Stimulated activated CD4-positive, alpha-beta T cell treated with anti-CD3 and anti-CD28 coated beads, TNF-alpha, amount 100 ng/mL, for 48 hours (primary cell): ENCODE measurements at places on chromosomes 11 and 22.

DNA sequence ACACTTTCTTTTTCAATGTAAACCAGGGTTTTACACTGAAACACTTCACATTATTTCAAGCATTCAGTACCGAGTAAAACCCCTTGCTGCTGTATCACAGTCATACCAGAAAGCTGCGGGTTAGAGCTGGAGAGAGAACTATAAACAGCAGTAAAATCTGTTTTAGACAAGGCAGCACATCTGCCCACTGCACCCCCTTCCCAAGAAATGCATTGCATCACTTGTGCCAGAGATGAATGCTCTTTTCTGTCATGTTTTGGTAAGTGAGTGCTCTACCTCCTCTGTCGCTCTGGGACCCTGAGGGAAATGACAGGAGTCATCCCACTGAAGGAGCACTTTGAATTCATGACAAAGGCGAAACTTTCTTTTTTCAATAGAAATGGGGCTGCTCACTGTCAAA lies 107.2 kb downstream of the MAML2 start:
- DNase-seq, result peak; percentile 51

- DNase-seq, result no peak
These were observed 27.8 kb upstream of the ROBO3 start for GRCh38 chr11:124837491-124837856.

- no peak for DNase-seq
These were observed 404 bp downstream of the DCHS1 start for GRCh38 chr11:6655020-6655789.

GRCh38 chr11:97364047-97364446 lies 974.2 kb downstream of the JRKL start:
- no peak for DNase-seq

DNA sequence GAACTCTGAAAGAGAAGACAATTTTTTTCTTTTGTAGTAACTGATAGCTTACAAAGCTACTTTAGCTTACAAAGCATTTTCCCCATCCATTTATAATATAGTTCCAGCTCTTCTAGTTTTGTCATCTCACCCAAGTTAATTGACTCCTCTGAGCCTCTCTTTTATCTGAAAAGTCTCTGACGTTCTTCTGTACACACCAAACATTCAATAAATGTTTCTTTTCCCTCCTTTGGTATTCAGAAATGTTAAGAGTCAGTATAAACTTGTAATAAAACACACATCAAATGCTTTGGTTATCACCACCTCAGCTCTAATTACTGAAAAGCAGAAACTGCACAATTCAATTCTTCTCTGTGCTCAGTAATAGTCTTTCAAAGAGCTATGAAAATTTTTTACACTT lies 5.9 kb downstream of the CCDC90B start:
- DNase-seq, result no peak

DNA sequence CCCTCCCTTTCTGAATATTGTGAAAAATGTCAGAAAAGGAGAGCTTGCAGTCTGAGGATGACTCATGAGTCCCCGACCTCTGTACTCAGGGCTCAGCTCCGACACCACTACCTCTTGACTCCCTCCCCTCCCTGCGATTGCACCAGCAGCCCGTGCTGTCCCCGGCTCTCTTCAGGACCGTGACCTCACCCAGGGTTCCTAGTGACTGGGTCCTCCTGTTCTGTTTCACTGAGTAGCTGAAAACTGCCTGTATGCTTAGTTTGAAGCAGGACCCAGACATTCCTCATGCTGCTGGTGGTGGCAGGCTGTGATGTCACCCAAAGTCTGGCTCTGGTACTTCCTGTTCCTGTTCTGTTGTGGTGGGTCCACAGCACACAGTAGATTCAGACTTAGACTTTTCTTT lies 11.7 kb downstream of the PHRF1 start:
- DNase-seq, result peak; percentile 43

- peak; percentile 71 for DNase-seq
These were observed 2.6 kb upstream of the SUN2 start for GRCh38 chr22:38758276-38758945.

DNA sequence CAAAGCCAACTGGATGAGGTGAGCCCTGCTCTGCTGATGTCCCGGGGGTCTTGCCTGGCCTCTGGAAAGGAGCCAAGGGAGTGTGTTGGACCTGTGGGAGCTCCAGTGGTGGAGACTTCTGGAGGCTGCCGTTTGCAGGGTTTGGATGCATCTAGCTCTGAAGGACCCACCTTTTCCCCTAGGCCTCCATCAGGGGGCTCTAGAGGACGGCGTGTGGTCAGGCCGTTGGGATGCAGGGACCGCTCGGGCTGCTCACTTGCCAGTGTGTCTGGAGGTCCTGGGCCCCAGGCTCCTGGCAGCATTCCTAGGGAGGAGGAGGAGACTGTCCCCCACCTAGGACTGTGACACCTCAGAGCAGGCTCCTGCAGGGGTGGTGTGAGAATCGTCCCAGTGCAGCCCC lies 58.3 kb downstream of the PRDM11 start:
- no peak for DNase-seq

DNA sequence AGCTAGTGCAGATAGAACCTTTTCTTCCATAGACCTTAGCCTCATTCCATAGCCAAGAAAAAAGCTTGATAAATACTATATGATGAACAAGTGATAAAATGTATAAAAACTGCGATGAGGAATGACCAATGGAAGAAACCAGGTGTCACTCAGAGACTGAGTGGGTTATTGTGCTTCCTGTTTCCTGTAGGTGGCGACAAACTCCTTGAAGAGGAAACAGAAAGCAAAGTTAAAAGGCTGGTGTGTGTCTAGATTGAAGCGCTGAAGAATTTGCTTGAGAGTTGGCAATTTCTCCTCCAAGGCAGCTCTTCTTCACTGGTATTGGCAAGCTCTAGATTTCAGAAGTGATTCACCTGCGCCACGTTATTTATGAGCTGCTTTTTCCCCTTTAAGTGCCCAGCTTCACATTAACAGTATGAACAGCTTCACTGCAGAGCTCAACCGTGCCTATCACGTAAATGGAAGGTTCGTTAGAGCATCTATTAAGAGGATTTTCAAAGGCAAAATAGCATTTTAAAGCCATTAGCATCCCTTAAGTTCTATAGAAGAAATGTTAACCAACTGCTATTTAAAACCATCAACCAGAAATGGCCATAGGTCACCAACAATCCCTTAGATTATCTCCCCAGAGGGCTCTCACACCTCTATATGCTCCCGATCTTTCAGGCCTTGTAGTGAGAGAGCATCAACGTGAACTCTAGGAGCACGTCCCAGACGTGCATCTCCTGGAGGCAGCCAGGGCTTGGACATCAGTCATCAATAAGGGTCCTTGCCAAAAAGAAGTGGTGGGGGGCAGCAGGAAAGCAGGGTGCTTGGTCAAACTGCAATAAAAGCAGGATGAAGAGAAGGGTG lies 179.4 kb downstream of the CADM1 start:
- DNase-seq, result no peak

DNA sequence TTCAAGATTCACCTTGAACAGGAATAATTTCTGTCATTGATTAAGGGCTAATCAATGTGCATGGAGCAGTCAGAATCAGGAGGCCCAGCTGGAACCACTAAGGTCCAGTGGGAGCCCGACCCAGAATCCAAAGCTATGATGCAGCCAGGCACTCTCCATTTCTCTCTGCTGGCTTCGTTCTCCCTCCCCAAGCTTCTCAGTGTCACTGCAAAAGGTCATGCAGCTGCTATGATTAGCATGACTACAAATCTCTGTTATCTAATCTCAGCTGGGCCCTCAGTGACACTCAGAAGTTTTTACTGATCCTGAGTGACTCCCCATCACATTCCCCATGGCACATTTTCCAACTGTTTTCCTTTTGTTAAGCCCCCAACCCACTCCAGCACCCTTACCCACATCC lies 31.1 kb upstream of the PRSS23 start:
- no peak for DNase-seq

GRCh38 chr11:79547256-79547655 lies 106.4 kb upstream of the TENM4 start:
- DNase-seq, result no peak

- no peak for DNase-seq
These were observed 6.8 kb downstream of the FUT4 start for GRCh38 chr11:94550513-94550912.

- no peak for DNase-seq
These were observed 987 bp downstream of the C1QTNF6 start for GRCh38 chr22:37186997-37187522.

DNA sequence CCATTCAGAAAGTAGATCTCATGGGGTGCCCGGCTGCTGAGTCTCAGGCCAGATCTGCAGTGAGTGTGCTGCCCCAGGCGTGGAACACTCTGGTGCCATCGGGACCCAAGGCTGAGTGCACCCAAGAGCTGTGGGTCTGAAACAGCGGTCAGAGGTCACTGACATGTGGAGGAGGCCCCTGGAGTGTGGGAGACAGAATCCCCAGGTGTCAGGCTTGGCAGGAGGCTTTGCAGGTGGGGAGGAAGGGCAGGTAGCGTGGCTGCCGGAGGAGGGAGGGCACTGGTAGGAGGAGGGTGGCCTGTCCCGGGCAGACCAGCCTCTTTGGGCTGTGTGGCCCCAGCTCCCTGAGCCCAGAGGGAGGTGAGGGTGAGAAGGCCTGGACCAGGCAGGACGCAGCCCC lies 31.7 kb upstream of the KRTAP5-6 start:
- DNase-seq, result no peak

- DNase-seq, result no peak
These were observed 61.9 kb upstream of the PARVG start for GRCh38 chr22:44118645-44119315.

- no peak for DNase-seq
These were observed 28.6 kb downstream of the PARVG start for GRCh38 chr22:44209343-44209742.

GRCh38 chr22:47232753-47233152 lies 470.3 kb downstream of the TBC1D22A start:
- DNase-seq, result no peak

DNA sequence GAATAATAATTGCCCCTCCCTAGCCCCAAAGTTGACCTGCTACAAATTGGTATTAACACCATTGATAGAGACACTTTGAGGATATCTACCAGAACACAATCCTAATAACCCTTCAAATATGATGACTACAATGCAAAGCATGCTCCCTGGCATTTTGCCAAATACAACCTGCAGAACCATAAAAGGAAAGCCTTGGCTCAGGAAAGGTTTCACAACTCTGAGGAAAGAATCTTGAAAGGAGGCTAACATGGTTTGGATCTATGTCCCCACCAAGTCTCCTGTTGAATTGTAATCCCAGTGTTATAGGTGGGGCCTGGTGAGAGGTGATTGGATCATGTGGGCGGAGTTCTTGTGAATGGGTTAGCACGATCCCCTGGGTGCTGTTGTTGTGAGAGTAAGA lies 140.4 kb upstream of the ARHGAP42 start:
- no peak for DNase-seq

DNA sequence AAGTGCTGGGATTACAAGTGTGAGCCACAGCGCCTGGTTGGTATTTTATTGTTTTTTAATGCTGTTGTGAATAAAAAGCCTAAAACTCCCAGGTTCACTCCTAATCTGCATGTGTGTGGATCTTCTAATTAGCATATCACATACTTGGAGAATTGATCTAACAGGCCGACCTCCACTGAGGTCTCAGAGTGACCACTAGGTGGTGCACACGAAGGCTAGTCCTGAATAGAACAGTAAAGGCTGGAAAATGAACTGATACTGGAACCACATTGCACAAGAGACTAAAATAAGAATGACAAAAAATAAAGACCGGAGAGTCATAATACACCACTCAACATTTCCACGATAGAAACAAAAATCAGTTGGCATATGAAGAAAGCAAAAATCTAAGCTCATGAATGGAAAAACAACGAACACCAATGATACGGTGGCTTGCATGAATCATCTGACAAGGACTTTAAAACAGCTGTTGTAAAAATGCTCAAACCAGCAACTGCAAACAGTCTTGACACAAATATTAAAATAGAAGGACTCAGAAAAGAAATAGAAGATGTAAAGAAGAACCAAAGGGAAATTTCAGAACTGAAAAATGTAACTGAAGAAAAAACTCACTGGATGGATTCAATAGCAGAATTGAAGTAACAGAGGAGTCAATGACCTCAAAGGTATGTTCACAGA lies 19.2 kb downstream of the PIM3 start:
- DNase-seq, result no peak

- DNase-seq, result no peak
These were observed 139.5 kb upstream of the TIMP3 start for GRCh38 chr22:32661737-32662586.

- DNase-seq, result no peak
These were observed 366.0 kb upstream of the PDGFD start for GRCh38 chr11:104529906-104530305.

- no peak for DNase-seq
These were observed 1.3 kb downstream of the MRGPRE start for GRCh38 chr11:3230636-3231549.

GRCh38 chr22:33272180-33272579 lies 214.0 kb upstream of the SYN3 start:
- no peak for DNase-seq

- DNase-seq, result no peak
These were observed 91.8 kb upstream of the LDLRAD3 start for GRCh38 chr11:35852056-35852455.

- DNase-seq, result no peak
These were observed 668 bp upstream of the LRRC32 start for GRCh38 chr11:76671237-76671592.

DNA sequence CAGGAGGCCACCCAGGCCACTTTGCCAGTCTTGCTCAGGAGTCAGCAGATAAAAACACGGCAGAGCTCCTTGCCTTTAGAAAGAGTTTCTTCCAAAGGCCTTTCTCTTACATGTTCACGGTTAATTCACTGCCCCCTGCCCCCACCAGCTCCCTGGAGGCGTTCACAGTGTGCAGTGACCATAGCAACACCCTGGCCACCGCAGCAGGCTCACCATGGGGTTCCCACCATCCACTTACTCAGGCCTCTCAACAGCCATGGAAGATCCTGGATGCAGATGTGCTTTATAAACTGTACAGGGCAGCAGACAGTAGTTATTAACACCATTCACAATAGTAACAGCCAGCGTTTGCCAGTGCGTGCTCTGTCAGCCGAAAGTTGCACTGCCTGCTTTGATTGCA lies 10.6 kb upstream of the MYO7A start:
- no peak for DNase-seq

DNA sequence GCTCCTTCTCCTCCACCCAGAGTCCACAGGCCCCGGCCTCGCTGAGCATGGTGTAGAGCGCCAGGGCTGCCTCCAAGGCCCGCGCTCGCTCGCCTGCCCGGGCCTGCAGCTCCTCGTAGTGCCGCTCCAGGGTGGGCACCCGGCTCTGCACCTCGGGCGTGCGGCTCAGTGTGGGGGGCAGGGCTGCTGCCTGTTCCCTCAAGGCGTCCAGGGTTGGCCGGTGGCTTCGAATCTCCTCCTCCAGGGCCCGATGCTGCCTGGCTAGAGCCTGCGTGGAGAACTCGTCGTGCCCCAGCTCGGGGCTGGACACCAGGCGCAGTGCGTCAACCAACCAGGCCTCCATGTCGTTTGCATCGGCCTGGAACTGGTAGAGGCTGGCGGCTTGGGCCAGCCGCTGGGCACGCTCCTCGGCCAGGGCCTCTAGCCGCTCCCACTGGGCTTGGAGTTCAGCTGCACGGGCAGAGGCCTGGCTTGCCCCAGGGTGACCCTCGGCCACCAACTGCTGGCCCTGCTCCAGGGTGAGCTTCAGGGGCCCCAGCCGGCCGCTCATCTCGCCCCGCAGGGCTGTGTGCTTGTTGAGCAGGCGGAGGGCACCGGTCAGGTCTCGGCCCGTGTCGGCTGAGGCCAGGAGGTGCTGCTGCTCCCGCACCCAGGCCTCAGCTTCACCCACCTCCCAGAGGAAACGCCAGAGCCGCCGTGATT lies 24.2 kb downstream of the SPTBN2 start:
- DNase-seq, result no peak

- no peak for DNase-seq
These were observed 48.5 kb downstream of the WT1 start for GRCh38 chr11:32386770-32387377.
